ENCODE measurements at places on chromosomes 2 and 18. TPM values are rescaled to one million over a fixed set of nuclear protein-coding genes. Genes with fewer than 3 reads are reported as not detected.

Gene REG1B
- not detected for polyA plus RNA-seq

- no peaks in the 10 kb centered on the region for H3K36me3 ChIP-seq
- H3K27ac ChIP-seq, result no peak overlapping the region
- H3K27me3 ChIP-seq, result no peaks in the 10 kb centered on the region
- H3K4me3 ChIP-seq, result no peak overlapping the region
Measured at GRCh38 chr2:132473174-132473883, 56.7 kb downstream of the GPR39 start.

Gene TNFAIP6
- polyA plus RNA-seq, result 6.7 TPM

DNA sequence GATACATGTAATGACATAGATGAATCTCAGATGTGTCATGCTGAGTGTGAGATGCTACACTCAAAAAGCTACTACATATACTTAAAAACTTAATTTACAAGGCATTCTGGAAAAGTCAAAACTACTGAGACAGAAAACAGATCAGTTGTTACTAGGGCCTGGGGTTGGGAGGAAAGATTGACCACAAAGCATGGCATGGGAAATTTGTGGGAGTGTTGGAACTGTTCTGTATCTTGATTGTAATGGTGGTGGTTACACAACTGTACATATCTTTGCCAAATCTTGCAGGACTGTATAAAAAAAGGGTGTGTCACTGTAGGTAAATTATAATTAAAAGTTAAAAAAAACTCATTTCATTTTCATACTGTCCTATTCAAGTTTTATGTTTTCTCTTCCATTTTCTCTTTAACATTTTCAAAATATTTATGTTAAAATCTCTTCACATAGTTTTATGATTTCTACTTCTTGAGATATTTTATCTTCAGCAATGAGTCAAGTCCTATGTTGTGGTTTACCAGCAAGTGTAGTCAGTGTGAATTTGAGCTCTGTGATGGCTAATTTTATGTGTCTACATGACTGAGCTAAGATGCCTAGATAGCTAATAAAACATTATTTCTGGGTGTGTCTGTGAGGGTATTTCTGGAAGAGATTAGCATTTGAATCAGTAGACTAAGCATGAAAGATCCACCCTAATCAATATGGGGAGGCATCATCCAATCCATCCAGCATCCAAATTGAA lies 58.6 kb upstream of the VRK2 start:
- no peaks in the 10 kb centered on the region for H3K27me3 ChIP-seq
- DNase-seq, result no peak
- H3K4me3 ChIP-seq, result no peak overlapping the region
- H3K4me1 ChIP-seq, result 0 out of 2 replicates have a peak, but pooled peaks cover under 1% of the 10 kb centered on the region
- H3K27ac ChIP-seq, result no peak overlapping the region

DNA sequence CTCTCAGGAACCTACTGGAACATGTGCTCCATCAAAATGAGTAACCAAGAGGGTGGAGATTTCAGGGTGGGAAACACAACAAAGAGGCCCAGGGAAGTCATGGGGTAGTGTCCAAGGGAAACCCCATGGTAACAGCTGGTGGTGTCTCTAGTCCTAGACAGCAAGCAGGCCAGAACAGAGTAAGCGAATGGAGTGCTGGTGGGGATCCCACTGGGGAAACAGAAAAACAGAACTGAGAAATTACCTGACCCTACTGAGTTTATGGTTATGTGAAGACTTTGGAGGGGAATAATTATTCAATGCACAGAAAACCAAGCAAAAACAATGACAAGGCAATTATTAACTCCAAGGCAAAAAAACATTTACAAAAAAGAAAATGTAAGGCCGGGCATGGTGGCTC lies 16.9 kb downstream of the ERCC3 start:
- H3K4me1 ChIP-seq, result no peaks in the 10 kb centered on the region
- H3K4me3 ChIP-seq, result no peak overlapping the region
- H3K27ac ChIP-seq, result 0 out of 2 replicates have a peak overlapping the region, but pooled peaks have one; percentile 6
- no peak for DNase-seq
- peaks cover 34% of the 10 kb centered on the region for H3K36me3 ChIP-seq

- DNase-seq, result no peak
- no peaks in the 10 kb centered on the region for H3K36me3 ChIP-seq
- no peak overlapping the region for H3K27ac ChIP-seq
- H3K27me3 ChIP-seq, result no peaks in the 10 kb centered on the region
Measured at GRCh38 chr2:2056531-2056930, 274.5 kb downstream of the MYT1L start.

DNA sequence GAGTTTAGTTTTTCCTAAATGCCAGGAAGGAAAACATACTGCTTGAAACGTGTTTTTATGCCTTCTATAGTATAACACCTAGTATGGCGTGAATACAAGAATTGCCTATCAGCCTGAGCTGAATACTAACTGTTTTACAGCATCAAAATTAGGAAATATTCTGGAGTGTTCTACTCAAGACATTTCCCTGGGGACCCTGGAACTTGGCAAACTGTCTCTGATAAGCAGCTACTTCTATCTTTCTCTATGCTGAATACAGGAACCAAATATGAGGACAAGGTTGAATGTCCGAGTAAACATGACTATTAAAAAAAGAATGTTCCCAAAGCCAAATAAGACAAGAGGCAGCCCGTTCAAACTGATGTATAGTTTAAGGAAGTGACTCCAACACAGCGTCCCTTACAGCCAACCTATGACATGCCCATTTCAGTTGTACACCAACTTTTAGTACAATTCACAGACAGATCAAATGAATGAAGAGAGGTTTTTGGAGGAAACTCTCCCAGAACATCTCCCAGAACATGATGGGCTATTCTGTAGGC lies 951.3 kb upstream of the ACVR2A start:
- H3K27me3 ChIP-seq, result no peaks in the 10 kb centered on the region
- H3K4me1 ChIP-seq, result no peaks in the 10 kb centered on the region
- H3K27ac ChIP-seq, result no peak overlapping the region
- H3K36me3 ChIP-seq, result no peaks in the 10 kb centered on the region
- no peak for DNase-seq
- H3K4me3 ChIP-seq, result no peak overlapping the region

GRCh38 chr2:64727013-64727767 lies 73.5 kb upstream of the SERTAD2 start:
- no peak overlapping the region for H3K27ac ChIP-seq
- no peak overlapping the region for H3K4me3 ChIP-seq
- H3K27me3 ChIP-seq, result no peaks in the 10 kb centered on the region

DNA sequence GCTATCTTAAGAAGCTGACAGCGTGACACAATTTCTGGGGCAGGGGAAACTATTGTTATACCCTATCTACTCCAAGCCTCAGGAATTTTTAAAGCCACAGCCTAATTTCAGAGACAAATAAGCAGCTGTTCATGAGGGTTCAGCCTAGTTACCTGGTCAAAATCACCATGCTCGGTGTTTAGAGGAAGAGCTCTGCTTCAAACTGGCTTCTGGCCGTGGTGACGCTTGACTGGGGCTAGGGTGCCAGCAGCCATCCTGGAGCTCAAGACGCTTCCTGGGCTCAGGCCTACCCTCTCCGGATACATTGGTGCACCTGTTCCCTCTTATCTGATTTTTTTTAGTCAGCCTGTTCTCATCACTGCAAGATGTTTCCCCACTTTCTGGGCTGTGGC lies 41.7 kb downstream of the FRZB start:
- peak; percentile 10 for DNase-seq
- no peak overlapping the region for H3K27ac ChIP-seq
- no peaks in the 10 kb centered on the region for H3K27me3 ChIP-seq
- no peaks in the 10 kb centered on the region for H3K36me3 ChIP-seq
- H3K4me3 ChIP-seq, result no peak overlapping the region

GRCh38 chr2:179253226-179253625 lies 11.4 kb downstream of the SESTD1 start:
- H3K36me3 ChIP-seq, result no peaks in the 10 kb centered on the region
- H3K27me3 ChIP-seq, result no peaks in the 10 kb centered on the region
- no peak for DNase-seq
- peaks cover 13% of the 10 kb centered on the region for H3K4me1 ChIP-seq

DNA sequence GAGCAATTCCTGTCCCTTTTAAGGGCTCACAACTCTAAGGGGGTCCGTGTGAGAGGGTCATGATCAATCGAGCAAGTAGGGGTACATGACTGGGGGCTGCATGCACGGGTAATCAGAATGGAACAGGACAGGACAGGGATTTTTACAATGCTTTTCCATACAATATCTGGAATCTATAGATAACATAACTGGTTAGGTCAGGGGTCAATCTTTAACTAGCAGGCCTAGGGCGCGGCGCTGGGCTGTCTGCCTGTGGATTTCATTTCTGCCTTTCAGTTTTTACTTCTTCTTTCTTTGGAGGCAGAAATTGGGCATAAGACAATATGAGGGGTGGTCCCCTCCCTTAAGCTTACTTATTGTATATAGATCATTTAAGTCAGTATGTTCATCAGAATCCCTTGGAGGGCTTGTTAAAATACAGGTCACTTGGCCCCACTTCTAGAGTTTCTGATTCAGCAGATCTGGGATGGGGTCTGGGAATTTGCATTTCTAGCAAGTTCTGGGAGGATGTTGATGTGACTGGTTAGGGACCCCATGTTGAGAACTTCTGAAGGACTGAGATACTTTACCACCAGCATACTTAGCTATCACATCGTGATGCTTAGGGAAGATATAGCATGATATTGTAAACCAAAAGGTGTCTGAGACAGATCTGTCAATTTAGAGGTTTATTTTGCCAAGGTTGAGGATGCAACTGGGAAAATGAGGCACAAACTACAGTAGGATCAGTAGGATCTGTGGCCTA lies 2.8 kb upstream of the INPP4A start:
- H3K4me1 ChIP-seq, result peaks cover 45% of the 10 kb centered on the region
- no peaks in the 10 kb centered on the region for H3K27me3 ChIP-seq
- no peaks in the 10 kb centered on the region for H3K36me3 ChIP-seq
- 0 out of 2 replicates have a peak overlapping the region, but pooled peaks have one; percentile 1 for H3K4me3 ChIP-seq
- peak overlapping the region; percentile 68 for H3K27ac ChIP-seq
- DNase-seq, result no peak

- no peaks in the 10 kb centered on the region for H3K4me1 ChIP-seq
- no peak overlapping the region for H3K27ac ChIP-seq
- H3K4me3 ChIP-seq, result no peak overlapping the region
Measured at GRCh38 chr18:2587788-2588187, 16.4 kb downstream of the NDC80 start.

DNA sequence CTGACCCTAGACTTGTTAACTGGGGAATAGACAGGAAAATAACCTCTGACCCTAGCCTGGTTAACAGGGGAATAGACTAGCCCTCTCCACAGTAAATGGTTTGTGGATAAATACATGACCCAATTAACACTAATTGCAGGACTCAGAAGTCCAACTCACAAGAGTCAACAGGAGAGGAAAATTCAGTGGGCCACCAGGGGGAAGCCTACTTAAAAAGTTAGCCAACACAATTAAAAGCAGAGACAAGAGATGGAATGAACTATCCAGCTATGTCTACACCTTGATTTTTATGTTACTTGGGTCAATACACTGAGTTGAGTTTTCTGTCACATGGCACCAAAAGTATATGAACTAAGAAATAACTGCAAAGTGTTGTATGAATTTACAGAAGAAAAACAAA lies 158.8 kb upstream of the SLC39A10 start:
- no peaks in the 10 kb centered on the region for H3K36me3 ChIP-seq
- DNase-seq, result peak; percentile 70
- no peak overlapping the region for H3K27ac ChIP-seq
- no peak overlapping the region for H3K4me3 ChIP-seq
- no peaks in the 10 kb centered on the region for H3K27me3 ChIP-seq

Gene CXCR1
- polyA plus RNA-seq, result not detected

DNA sequence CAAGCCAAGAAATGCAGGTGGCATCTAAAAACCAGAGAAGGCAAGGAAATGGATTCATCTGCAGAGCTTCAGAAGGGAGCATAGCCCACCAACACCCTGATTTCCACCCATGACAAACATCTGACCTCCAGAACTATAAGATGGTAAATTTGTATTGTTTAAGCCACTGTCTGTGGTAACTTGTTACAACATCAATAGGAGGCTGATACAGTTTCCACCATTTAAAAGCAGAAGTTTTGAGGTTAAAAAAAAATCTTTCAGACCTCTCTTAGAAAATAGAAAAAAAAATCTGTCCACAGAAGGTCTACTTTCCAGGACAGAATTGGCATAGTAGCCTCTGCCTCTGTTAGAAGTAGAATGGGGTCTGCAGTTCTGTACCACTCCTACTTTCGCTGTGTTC lies 37.2 kb downstream of the SLC40A1 start:
- no peak overlapping the region for H3K4me3 ChIP-seq
- no peaks in the 10 kb centered on the region for H3K27me3 ChIP-seq
- DNase-seq, result no peak
- no peak overlapping the region for H3K27ac ChIP-seq

Gene MEP1B
- not detected for polyA plus RNA-seq

DNA sequence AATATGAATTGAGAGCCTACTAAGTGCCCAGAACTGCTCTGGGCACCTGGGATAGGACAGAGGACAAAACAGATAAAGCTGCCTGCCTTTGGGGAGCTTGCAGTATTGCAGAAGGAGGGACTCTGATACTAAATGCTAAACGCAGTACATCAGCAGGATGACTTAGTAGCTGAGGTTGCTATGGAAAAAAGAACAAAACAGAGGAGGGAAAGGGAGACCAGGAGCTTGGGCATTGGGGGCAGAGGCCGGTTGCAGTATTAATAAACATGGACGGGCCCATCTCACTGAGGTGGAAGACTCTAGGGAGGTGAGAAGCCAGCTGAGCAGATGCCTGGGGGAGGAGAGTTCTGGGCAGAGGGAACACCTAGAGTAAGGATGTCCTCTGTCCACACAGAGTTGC lies 66.1 kb upstream of the SP3 start:
- no peaks in the 10 kb centered on the region for H3K27me3 ChIP-seq
- H3K4me1 ChIP-seq, result peaks cover under 1% of the 10 kb centered on the region
- H3K4me3 ChIP-seq, result no peak overlapping the region
- no peak for DNase-seq

Gene IL37
- not detected for polyA plus RNA-seq

Gene ICOS
- not detected for polyA plus RNA-seq

- no peak for DNase-seq
- no peak overlapping the region for H3K4me3 ChIP-seq
- peaks cover 12% of the 10 kb centered on the region for H3K4me1 ChIP-seq
- no peaks in the 10 kb centered on the region for H3K27me3 ChIP-seq
Measured at GRCh38 chr2:217066510-217067270, 206.8 kb upstream of the TNP1 start.

DNA sequence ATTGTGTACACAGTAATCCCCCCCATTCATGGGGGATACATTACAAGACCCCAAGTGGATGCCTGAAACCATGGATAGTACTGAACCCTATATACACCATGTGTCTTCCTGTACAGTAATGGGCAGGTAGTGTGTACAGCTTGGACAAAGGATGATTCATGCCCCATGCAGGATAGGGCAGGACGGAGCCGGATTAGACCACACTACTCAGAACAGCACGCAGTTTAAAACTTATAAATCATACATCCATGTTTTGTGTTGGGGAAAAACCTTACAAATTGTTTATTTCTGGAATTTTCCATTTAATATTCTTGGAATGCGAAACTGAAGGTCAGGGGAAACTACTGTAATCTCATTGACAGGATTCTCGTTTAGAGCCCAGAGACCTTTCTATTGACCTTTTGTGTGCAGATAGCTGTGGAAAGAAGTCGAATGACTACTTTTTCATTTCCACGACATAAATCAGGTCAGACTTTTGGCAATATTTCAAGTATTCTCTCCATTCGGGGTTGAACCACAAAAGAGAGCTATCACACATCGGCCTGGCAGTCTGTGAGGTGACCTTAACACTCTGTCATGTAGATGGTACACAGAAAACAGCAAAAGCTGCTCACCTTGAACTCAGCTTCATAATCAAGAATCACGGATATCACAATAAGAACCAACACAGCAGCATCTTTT lies 9.9 kb upstream of the YPEL5 start:
- H3K4me1 ChIP-seq, result no peaks in the 10 kb centered on the region
- no peak overlapping the region for H3K4me3 ChIP-seq
- H3K27me3 ChIP-seq, result no peaks in the 10 kb centered on the region
- no peaks in the 10 kb centered on the region for H3K36me3 ChIP-seq
- no peak for DNase-seq

All from GM23338 (cell line).